ENCODE measurements at places on chromosomes 13 and 19.

DNA sequence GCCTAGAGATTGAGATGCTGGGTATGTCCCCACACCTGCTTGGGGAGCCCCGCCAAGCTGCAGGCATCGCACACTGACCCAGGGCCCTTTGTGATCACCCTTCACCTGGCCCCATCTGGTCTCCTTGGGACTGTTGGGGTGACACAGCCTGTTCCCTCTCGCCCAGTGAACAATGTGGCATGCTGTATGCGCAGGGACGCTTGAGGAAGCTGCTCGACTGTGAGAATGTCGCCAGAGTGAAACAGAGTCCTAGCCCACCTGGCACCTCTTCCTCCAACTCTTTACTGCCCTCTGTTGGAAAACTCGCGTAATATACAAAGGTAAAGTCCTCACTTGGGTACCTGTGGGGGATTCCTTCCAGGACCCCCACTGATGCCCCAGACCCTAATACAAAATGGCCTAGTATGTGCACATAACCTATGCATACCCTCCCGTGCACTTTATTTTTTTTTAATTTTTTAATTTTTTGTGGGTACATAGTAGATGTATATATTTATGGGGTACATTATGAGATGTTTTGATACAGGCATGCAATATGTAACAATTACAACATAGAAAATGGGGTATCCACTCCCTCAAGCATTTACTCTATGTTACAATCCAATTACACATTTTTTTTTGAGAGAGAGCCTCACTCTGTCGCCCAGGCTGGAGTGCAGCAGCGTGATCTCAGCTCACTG is 9.0 kb downstream of the BLOC1S3 start:
- no peak for DNase-seq

GRCh38 chr19:53977991-53978731 is 13.3 kb upstream of the CACNG6 start:
- DNase-seq, result peak; percentile 52

- DNase-seq, result no peak
Observed at GRCh38 chr13:109776575-109776974, 9.8 kb downstream of the IRS2 start.

DNA sequence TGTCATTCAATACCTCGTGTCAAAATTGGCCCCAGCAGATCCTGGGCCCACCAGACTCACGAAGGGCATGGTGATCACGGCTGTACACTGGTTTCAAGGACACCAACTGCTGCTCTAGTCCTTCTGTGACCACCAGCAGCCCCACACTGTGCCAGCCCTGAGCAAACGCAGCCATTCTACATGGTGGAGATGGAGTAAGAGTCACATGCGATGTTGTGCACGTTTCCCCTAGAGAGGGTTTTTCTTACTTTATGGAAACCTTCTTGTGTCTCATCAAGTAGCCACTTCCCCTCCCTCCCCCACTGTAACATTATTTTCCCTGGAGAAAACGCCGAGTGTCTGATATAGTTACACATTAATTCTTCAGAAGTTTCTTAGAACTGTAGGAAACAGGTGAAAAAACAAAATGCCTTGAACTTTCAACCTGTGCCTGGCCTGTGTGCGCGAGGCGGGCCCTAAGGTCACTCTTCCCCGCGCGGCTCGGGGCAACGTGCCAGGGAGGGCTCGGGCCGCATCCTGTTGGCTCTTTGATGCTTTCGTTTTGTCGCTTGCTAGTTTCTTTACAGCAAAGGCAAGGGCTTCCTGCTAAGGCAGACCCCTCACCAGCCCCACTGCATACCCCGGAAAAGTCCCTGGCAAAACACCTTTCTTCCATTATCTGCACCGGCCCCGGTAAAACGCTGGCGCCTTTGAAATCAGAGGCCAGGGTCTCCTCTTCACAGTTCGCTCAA is 44.6 kb downstream of the GGACT start:
- DNase-seq, result no peak

GRCh38 chr19:41430922-41431321 is 3.7 kb upstream of the B3GNT8 start:
- no peak for DNase-seq

GRCh38 chr13:30665638-30666037 is 47.9 kb downstream of the USPL1 start:
- DNase-seq, result no peak

- DNase-seq, result no peak
Observed at GRCh38 chr19:57648331-57649003, 15.5 kb downstream of the ZNF211 start.

GRCh38 chr19:28244966-28245365 is 968.0 kb downstream of the UQCRFS1 start:
- DNase-seq, result no peak

DNA sequence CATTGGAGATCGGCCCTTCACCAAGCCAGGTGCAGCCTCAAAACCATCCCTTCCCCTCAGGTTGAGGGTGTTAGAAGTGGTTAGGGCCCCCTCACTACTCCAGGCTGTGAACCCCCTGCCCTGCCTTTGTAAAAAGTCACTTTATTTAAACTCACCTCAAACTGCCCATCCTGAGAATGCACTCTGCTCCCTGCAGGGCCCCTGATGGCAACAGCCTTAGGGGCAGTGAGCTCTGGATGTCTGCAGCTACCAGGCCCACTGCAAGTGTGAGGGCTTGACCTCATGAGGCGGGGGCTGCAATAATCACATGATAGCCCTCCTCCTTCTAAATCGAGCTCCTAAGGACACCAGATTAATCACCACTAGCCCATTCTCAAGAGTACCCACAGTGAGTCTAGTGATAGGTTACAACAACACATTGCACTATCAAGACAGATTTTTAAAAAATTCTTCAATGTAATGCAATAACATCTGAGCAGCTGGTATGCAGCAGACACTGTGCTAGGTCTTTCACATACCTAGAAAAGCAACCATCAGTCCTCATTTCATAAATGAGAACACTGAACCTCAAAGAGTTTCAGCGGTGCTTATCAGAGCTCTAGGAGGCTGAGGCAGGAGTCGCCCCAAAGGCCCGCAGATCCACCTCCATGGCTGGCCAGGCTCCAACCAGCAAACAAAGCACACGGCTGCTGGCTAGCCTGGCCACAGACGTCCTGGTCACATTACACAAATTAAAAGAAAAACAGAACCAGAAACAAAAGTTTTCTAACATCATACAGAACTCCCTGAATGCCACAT is 26.0 kb downstream of the SLC7A1 start:
- no peak for DNase-seq

DNA sequence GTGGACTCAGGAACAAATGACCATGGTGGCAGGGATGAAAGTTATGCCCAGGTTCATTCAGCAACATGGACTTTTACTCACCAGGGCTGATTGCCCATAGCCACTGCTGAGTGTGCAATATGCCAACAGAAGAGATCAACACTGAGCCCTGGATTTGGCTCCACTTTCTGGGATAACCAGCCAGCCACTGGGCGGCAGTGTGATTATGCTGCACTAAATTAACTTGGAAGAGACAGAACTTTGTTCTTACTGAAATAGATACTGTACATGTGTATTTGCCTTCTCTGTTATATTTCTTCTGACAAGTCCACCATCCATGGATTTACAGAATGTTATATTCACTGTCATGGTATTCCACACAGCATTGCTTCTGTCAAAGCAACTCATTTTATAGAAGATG is 257.4 kb downstream of the TDRD3 start:
- DNase-seq, result no peak

DNA sequence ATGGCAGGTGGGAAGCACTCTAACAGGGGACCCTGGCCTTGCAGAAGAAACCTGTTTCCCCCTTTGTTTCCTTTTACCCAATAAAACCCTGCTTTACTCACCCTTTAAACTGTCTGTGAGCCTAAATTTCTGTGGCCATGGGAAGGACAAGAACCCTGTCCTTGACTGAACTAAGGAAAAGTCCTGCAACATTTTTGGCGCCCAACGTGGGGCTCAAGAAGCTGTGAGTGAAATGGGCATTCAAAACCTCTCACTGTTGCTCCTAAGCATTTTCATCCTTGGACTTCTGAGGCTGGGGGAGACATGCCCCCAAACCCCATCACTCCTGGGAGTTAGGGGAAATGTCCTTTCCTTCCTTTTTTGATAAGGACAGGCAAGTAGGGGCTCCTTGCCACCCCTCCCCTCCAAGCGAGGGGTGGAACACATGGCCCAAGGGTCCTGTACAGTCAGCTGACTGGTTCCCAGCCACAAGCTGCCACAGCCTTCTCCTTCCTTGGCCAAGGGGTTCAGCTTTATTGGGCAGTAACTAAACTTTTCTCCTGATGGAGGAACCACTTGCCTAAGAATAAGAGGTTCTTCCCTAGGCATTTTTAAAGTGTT is 381.6 kb downstream of the KLF5 start:
- DNase-seq, result no peak

DNA sequence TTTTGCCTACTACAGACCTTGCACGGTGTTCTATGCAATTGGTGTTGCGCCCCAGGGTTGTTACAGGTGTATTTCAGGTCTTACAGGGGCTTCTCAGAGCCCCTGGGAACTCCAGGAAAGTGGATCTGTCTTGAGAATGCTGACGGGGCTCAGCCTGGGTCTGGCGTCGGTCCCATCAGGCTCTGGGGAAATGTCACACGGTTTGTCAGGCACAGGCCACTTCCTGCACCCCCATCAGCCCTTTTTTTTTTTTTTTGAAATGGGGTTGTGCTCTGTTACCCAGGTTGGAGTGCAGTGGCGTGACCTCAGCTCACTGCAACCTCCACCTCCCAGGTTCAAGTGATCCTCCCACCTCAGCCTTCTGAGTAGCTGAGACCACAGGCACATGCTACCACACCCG is 13.2 kb downstream of the CLEC4G start:
- DNase-seq, result no peak

DNA sequence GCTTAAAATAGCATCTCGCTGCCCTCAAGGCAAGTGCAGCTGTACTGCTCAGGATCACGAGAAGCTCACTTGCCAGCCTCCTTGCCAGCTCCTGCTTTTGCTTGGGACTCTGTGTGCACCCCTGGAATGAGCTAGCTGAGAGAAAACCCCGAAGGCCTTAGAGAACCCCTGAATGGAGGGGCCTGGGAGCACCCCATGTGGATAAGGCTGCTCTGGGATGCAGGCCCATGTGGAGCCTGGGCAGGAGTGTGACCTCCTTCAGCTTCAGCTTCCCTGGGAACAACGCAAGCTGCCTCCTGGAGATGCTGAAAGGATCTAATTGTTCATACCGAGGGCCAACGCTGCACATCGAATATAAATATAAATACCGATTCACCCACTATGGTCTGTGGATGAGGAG is 109.2 kb downstream of the HSPH1 start:
- no peak for DNase-seq

- DNase-seq, result no peak
Observed at GRCh38 chr19:35299523-35300338, 7.8 kb downstream of the MAG start.

- no peak for DNase-seq
Observed at GRCh38 chr13:80572923-80573316, 232.0 kb upstream of the SPRY2 start.

DNA sequence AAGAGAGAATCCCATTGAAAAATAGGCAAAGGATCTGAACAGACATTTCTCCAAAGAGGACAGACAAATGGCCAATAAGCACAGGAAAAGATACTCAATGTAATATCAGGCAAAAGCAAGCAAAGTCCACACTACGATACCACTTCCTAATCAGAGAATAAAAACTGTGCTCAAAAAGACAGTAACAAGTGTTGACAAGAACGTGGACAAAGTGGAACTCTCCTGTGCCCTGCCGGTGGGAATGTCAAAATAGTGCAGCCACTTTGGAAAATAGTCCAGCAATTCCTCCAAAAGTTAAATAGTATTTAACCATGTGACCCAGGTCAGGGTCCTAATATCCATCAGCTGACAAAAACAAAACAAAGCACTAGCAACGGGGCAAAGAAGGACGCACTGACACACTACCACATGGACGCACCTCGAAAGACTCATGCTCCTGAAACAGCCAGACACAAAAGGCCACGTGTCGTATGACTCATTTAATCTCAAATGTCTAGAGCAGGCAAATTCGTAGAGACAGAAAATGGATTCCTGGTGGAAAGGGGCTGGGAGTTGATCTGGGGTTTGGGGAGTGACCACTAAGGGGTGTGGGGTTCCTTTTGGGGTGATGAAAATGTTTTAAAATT is 5.2 kb downstream of the MIER2 start:
- DNase-seq, result no peak

GRCh38 chr13:45943965-45944364 is 92.4 kb upstream of the SIAH3 start:
- no peak for DNase-seq

- DNase-seq, result no peak
Observed at GRCh38 chr19:17348700-17349099, 11.3 kb downstream of the GTPBP3 start.

GRCh38 chr19:6273701-6274601 is 5.8 kb downstream of the MLLT1 start:
- peak; percentile 77 for DNase-seq

DNA sequence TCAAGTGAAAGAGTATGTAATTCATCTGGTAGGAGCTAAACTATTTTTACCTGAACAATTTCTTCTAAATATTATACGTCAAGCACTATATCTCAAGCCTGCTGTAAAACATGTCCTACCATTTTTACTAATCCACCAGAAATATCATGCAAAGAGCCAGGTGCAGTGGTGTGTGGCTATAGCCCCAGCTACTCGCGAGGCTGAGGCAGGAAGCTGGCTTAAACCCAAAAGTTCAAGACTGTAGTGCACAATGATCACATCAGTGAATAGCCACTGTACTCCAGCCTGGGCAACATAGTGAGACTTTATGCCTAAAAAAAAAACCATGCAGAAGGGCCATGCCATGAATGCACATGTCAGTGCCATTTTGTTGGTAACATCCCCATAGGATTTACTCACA is 20.7 kb upstream of the CLN5 start:
- no peak for DNase-seq

- no peak for DNase-seq
Observed at GRCh38 chr13:38535261-38535660, 151.6 kb upstream of the FREM2 start.

GRCh38 chr19:588093-588740 is 1.5 kb upstream of the HCN2 start:
- DNase-seq, result no peak

DNA sequence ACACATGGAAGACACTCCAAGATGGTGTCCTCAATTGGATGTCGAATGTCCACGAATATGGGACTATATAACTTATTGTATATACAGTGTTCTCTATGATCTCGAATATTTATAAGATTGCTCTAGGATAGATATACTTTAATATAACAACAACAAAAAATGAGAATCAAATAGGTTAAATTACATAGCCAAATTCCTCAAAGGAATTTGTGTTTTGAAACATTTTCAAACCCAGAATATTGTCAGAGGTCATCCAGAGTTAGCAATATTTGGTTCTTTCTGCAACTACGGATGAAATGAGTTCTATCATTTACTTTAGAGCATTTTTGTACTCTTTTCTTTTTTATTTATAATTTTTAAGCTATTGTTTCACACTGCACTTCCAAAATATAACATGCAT is 857.8 kb downstream of the GPC5 start:
- DNase-seq, result no peak

GRCh38 chr13:40261336-40261735 is 405.1 kb downstream of the FOXO1 start:
- DNase-seq, result no peak
